Karpas-422 (cell line): ENCODE measurements at places on chromosomes 7 and 10.

GRCh38 chr7:107643407-107643806 lies 17.2 kb upstream of the SLC26A4 start:
- DNase-seq: no peak
- no peaks in the 10 kb centered on the region for H3K36me3 ChIP-seq
- no peak overlapping the region for H3K4me3 ChIP-seq
- H3K4me1 ChIP-seq: peaks cover 12% of the 10 kb centered on the region

DNA sequence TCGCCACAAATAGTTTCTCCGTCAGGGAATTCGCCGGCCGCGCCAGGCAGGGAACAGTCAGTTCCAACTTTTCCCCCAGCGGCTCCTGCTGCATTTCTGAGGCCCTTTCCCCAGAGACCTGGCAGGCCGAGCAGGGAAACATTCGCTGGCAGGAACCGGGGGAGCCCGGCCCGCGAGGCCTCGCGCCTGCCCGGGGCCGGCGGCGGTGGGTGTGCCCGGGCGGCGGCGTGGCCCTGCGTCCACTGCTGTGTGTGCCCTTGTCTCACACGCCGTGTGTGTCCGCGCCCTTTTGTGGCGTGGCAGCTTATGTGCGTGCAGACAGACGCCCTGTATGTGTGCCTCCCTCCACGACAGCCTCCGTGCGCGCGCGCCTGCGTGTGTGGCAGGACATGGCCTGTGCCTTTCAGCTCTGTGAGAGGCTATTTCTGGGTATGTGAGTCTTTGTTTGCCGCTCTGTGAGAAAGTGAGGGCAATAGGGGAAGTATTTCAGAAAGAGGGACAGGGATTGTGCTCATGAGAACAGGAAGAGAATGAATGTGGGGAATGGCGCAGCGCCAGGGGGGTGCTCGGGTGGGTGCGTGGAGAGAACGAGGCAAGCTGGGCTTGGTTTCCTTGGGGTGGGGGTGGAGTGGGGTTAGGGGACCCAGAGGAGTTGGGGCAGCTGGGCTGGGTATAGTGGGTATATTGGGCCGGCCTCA lies 689 bp upstream of the SMARCD3 start:
- DNase-seq: no peak
- H3K4me3 ChIP-seq: peak overlapping the region; percentile 31; the same call in 1 of the 2 replicates
- no peaks in the 10 kb centered on the region for H3K27me3 ChIP-seq
- H3K36me3 ChIP-seq: no peaks in the 10 kb centered on the region

DNA sequence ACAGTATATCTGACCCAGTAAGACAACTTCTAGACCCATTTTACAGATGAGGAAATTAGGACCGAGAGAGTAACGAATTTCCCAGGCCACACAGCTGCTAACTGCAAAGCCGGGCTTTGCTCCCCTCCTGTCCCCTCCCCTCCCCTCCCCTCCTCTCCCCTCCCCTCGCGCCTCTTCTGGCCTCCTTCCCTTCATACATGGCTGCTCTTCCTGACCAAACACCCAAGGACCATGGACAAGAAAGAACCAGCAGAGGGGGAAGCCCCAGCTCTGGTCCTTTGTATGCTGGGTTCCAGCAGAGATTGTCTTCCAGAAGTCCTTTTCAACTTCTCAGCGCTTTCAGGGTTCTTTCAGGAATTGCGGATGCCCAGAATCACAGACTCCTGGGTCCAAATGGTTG lies 3.6 kb upstream of the TMEM72 start:
- no peaks in the 10 kb centered on the region for H3K27me3 ChIP-seq
- H3K4me1 ChIP-seq: peaks cover 18% of the 10 kb centered on the region
- DNase-seq: no peak
- H3K36me3 ChIP-seq: no peaks in the 10 kb centered on the region
- no peak overlapping the region for H3K27ac ChIP-seq
- H3K4me3 ChIP-seq: no peak overlapping the region

GRCh38 chr7:113076703-113077102 lies 9.9 kb downstream of the GPR85 start:
- H3K27me3 ChIP-seq: no peaks in the 10 kb centered on the region
- H3K27ac ChIP-seq: no peak overlapping the region
- no peaks in the 10 kb centered on the region for H3K36me3 ChIP-seq
- H3K4me3 ChIP-seq: no peak overlapping the region
- no peak for DNase-seq

GRCh38 chr10:9294132-9294663 lies 1239.7 kb downstream of the GATA3 start:
- no peak overlapping the region for H3K4me3 ChIP-seq
- no peaks in the 10 kb centered on the region for H3K36me3 ChIP-seq
- peak; percentile 49 for DNase-seq
- H3K27me3 ChIP-seq: no peaks in the 10 kb centered on the region

DNA sequence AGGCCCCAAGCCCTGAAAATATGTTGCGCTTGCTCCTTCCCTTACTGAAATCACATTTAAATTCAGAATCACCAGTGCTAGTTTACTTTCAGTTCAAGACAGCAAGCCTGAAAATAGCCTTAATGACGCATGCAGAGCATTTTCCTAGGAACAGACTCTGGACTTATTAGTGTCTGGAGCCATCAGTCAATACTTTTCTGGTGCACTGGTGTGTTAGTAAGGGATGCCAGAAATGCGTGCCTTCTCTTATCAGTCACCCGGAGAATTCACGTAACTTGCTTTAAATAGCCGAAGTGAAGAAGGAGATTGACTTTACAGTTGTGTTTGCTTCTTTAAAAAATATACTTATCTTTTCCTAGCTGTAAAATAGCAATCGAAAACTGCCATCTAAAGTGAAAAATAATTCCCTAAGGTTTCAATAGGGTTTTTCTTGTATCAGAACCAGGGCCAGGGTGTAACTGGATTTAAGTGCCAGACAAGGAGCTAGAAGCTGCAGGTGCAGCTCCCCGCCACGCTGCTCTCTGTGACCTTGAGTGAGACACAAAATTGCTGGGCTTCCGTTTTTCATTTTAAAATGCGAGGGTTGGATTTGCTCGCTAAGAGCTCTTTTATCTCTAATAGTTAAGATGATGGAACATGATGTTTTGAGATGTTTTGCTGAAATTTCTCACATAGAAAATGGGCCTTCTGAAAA lies 177.8 kb downstream of the NSUN6 start:
- H3K4me3 ChIP-seq: no peak overlapping the region
- DNase-seq: no peak
- no peaks in the 10 kb centered on the region for H3K4me1 ChIP-seq
- H3K27ac ChIP-seq: no peak overlapping the region
- H3K36me3 ChIP-seq: no peaks in the 10 kb centered on the region

DNA sequence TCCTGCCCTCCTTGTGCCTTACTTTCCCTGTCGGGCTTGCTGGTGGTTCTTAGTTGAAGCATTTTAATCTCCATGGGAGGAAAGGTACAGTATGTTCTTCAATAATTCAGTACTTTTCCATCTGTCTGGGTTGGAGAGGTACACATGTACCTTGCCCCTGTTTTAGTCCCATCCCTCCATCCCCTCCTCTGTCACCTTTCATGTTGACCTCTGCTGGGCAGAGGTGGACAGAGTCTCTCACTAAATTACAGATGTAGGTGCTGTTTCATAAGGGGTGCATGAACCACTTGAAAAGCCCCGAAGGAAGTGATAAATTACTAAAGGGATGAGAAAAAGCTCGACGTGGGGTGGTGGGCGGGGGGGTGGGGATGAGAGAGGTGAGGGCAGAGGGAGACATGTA lies 5.4 kb downstream of the AGFG2 start:
- no peak overlapping the region for H3K4me3 ChIP-seq
- H3K27me3 ChIP-seq: no peaks in the 10 kb centered on the region
- H3K4me1 ChIP-seq: peaks cover 9% of the 10 kb centered on the region
- H3K36me3 ChIP-seq: no peaks in the 10 kb centered on the region
- no peak for DNase-seq

GRCh38 chr10:77504196-77504872 lies 133.3 kb downstream of the KCNMA1 start:
- no peak overlapping the region for H3K27ac ChIP-seq
- H3K4me3 ChIP-seq: no peak overlapping the region
- H3K27me3 ChIP-seq: peaks cover 2% of the 10 kb centered on the region; the same call in 1 of the 2 replicates
- no peaks in the 10 kb centered on the region for H3K36me3 ChIP-seq
- no peak for DNase-seq

DNA sequence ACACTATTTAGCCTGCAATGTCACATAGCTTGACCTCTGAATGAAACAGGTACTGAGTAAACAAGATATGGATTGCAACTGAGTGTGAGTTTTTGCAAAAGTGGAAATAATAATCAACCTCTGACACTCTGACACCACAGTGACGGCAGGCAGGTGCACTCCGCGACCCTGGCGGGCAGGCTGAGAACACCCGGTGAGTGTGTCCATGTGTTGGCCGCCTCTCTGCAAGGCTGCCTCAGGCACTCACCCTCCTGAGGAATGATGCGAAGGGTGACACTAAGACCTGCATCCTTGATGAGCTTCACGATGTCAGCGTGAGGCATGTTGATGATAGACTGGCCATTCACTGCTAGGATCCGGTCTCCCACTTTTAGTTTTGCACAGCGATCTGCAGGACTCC lies 336.2 kb downstream of the PHTF2 start:
- H3K36me3 ChIP-seq: no peaks in the 10 kb centered on the region
- no peaks in the 10 kb centered on the region for H3K4me1 ChIP-seq
- no peaks in the 10 kb centered on the region for H3K27me3 ChIP-seq
- H3K4me3 ChIP-seq: no peak overlapping the region
- no peak overlapping the region for H3K27ac ChIP-seq

DNA sequence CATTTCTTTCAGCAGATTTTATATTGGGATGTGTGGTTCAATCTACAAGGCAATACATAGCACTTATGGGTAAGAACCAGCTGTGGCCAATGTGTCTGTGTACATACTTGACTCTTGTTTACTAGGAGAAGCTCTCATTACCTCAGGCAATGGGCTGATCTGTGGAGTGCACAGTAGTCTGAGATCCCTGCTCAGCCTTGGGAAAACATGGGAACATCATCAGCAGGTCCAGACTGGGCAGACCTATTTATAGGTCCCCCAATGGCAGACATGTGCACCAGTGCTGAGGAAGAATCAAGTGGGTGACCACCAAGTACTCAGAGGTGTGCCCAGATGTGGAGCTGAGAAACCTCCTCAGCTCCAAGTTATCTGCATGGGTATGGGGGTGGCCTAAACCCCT lies 349.7 kb downstream of the KIF20B start:
- no peaks in the 10 kb centered on the region for H3K4me1 ChIP-seq
- H3K36me3 ChIP-seq: no peaks in the 10 kb centered on the region
- no peak overlapping the region for H3K27ac ChIP-seq

DNA sequence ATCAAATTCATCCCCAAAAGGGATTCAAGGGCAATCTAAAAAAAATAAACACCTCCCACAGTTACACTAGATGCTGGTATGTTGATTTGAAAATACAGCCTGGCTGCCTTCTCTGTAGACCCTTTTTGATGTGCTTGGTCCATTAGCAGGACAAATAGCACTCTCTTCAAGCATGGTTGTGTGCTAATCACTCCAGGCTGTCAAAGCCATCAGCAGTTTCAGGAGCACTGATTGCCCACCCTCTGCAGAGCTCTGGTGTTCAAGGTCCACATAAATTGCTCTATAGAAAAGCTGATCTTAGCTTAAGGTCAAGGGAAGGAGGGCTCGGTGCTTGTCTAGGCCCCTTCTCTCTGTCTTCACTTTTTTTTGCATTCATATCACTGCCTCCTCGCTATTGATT lies 35.4 kb downstream of the PRR15 start:
- H3K27me3 ChIP-seq: no peaks in the 10 kb centered on the region
- H3K36me3 ChIP-seq: no peaks in the 10 kb centered on the region
- no peak for DNase-seq

DNA sequence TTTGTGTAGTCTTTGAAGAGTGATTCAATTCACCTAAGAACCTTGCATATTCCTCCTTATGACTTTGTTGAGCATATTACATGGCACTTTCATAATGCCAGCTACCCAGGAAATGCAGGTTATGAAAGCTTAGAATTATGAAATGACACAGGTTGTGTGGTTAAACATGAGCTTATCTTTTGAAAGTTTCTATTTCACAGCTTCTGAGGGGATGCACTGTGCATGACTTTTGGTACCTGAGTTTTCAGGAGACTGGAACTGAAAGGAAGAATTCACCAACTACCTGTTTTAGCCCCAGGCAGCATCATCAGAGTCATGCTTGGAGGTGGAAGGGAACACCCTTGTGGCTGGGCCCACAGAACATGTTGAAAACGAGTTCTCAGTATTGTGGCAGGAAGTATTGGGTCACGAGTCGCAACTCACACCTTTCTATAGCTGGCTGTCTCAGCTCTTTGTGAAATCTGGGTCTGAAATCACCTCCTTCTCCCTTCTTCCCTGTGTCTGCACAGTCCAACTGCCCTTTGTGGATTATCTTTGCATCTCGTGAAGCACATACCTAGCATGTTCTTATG lies 228.2 kb downstream of the PTEN start:
- peaks cover 44% of the 10 kb centered on the region for H3K4me1 ChIP-seq
- H3K36me3 ChIP-seq: no peaks in the 10 kb centered on the region
- H3K4me3 ChIP-seq: no peak overlapping the region
- no peak overlapping the region for H3K27ac ChIP-seq
- H3K27me3 ChIP-seq: no peaks in the 10 kb centered on the region
- peak; percentile 48 for DNase-seq

GRCh38 chr10:52308251-52309031 lies 5.6 kb upstream of the DKK1 start:
- DNase-seq: peak; percentile 41
- H3K4me1 ChIP-seq: no peaks in the 10 kb centered on the region
- no peaks in the 10 kb centered on the region for H3K36me3 ChIP-seq
- H3K27me3 ChIP-seq: no peaks in the 10 kb centered on the region
- H3K4me3 ChIP-seq: no peak overlapping the region
- no peak overlapping the region for H3K27ac ChIP-seq
